ENCODE measurements at places on chromosomes 2 and 18.

- DNase-seq = no peak
These were observed 65.7 kb upstream of the CNGA3 start for GRCh38 chr2:98280376-98281102.

GRCh38 chr18:356778-357177, 88.9 kb upstream of the THOC1 start:
- no peak for DNase-seq

DNA sequence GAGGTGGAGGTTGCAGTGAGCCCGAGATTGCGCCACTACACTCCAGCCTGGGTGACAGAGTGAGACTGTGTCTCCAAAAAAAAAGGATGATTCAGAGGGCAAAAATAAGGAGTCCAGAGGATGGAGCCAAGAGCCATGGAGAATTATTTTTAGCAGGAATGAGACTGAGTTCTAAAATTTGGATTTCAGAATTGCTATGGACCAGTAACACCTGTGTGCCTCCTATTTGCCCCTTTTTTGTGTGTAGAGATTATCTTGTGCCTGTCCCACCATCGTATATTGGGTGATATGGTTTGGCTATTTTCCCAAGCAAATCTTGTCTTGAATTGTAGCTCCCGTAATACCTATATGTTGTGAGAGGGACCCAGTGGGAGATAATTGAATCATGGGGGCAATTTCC, 16.4 kb upstream of the RGPD8 start:
- DNase-seq = no peak

DNA sequence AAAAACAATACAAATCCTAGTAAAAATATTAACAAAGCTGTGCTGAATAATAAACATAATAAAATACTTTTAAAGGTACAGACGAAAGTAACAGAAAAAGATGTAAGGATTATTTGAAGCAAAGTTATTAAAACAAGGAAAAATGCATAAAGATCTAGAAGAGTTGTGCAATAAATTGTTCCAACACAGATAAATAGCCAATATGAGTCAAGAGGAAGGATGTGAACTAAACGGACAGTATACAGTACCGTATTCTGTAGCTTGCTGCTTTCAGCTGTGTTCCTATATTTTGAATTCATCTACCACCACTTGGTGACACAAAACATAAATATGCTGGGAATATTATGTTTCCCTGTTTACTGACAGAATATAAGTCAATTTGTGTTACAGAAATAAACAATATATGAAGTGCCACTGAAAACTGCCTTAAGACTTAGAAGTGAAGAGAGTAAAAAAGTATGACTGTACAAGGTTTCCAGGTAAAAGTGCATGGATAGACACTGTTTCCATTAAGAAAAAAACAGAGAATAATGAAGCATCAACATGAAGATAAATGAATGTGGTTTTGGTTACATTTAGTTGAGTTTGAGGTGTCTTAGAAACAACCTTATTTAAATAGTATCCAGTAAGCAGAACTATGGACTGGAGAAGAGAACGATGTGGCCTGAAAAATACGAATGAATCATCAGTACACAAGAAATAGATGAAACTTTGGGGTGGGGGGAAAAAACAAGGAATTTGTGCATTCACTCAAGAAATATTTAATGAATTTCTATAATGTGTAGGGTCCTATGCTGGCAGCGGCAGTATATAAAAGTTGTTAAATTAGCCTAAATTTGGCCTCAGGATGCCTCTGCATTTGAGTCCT, 13.1 kb downstream of the PPP3R1 start:
- DNase-seq = no peak

- DNase-seq = no peak
These were observed 4.5 kb downstream of the SEMA4F start for GRCh38 chr2:74658516-74658915.

GRCh38 chr18:43919551-43919950, 642.3 kb upstream of the SYT4 start:
- no peak for DNase-seq

GRCh38 chr18:26803643-26804042, 61.9 kb downstream of the AQP4 start:
- no peak for DNase-seq

DNA sequence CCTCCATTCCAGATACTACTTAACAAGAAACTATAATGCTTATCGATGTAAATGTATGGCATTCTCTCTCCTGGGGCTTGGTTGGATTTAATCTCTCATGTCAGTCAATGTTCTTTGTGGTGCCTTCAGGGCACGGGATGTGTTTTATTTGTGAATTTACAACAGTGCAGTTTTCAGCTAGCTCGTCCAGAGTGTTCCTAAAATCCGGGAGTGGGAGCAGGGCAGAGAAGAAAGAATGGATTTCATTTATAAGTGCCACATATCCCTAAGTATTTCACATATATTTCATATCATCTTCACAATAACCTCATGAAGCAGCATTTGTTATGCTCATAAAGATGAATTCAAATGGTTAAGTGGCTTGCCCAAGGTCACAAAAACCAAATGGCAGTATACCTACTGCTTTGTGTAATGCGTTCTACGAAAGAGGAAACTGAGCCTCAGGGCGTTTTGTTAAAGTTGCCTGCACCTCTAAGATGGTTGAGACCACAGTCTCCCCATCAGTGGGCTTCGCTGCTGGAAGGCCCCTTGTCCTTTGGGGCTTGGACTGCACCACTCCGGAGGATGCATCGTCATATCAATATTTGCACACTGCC, 134.7 kb upstream of the MGAT5 start:
- DNase-seq = no peak

DNA sequence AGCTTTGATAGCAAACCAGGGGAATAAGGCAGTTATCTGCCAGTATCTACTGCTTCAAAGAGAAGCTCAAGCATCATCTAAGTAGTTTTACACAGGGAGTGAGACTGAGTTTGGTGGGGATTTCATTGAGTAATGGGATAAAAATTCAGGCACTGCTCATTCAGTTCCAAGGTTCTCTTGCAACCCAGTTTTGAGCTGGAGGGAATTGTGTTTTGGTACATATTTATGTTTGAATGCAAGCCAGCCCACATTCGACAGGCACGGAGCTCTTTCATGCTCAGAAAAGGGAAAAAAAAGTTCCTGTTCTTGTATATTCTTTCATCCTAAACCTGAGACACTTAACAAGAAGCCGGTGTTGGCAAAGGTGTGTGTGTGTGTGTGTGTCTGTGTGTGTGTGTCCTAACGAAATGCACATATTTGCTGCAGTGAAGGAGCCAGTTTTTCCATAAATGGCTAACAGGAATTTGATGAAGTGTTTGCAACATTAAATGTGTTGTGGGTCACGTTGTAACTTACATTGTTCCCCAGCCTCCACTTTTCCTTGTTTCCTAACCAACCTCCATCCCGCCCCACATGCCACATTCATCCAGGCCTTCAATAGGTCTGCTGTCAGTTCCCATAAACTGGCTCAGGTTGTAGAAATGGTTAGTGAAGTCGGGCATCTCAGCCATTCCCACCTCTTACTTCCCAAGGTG, 311.1 kb downstream of the TXNL1 start:
- DNase-seq = no peak

GRCh38 chr18:7259475-7259874, 28.6 kb downstream of the LRRC30 start:
- no peak for DNase-seq

DNA sequence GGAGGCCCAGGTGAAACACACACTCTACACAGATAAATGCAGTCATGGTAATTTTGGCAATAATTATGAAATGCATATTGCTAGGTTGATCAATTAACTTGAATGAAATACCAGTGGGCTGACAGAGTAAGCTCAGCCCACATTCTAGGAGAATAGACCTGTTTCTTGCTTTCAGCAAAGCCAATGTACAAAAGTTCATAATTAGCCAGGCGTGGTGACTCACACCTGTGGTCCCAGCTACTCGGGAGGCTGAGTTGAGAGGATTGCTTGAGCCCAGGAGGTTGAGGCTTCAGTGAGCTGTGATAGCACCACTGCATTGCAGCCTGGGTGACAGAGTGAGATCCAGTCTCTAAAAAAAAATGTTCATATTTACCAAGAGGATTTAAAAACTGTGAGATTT, 15.7 kb upstream of the MBP start:
- DNase-seq = no peak

- DNase-seq = no peak
These were observed 15.0 kb upstream of the GPC1 start for GRCh38 chr2:240420206-240421104.

GRCh38 chr18:22703883-22704585, 229.1 kb upstream of the RBBP8 start:
- DNase-seq = no peak

DNA sequence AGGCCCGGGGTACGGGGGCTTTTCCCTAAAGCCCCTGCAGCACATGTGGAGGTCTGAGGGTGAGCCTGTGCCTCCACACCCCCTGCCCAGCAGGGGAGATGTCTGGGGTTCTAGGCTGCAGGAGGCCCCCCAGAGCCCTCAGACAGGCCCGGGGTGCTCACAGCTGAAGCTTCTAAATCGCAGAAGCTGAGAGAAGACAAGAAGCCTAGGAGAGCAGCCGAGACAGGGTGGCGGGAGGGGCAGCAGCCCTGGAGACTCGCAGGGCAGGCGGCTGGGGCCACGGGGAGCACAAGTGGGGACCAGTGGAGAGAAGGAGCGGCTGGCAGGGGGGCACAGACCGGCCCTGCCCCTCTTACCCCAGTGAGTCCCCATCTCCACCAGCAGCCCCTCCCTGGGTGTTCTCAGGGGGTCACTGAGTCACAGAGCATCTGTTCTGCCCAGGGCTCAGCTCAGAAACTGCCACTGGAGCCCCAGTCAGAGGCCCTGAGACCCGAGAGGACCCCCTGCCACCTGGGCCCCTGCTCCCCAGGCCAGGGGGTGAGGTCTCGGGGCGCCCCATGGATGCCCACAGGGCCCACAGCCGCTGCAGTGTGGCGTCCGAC, 26.1 kb downstream of the GPC1 start:
- no peak for DNase-seq
